ENCODE measurements at places on chromosomes 2 and 18. TPM values are rescaled to one million over a fixed set of nuclear protein-coding genes. Genes with fewer than 3 reads are reported as not detected.

DNA sequence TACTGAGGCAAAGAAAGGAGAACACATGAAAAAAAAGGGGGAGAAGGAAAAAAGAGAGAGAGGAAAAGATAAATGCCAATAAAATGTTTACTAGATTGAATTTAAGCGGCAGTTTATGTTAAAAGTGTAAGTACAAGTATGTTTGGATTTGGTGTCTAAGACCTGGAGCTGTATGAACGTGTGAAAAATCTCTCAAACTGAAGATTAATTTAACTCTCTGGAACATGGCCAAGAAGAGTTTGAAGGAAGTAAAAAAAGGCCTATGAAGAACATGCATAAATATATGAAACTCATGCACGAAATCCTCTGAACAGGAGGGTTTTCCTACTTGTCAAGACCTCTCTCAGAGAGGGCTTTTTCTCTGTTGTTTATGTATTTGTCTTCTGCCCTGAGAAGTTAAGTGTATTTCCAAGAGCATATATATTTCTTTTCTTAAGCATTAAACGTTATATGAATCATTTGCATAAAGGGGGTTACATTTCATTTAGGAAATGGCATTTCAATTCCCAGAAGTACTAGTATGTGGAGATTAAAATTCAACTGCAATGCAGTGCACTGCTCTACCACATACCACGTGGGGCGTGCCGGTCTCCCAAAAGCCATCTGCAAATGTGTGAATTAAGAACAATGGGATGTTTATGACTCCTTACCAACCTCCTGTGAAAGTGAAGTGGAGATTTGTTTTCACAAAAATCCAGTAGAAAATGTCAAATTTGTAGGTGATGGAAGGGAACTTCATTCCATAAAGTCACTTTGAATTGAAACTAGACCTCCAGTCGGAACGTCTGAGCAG is 281.1 kb upstream of the TRIB2 start:
- H3K27ac ChIP-seq, result no peak overlapping the region
- peaks cover 9% of the 10 kb centered on the region for H3K4me1 ChIP-seq
- peaks cover 2% of the 10 kb centered on the region for H3K36me3 ChIP-seq
- H3K27me3 ChIP-seq, result no peaks in the 10 kb centered on the region

DNA sequence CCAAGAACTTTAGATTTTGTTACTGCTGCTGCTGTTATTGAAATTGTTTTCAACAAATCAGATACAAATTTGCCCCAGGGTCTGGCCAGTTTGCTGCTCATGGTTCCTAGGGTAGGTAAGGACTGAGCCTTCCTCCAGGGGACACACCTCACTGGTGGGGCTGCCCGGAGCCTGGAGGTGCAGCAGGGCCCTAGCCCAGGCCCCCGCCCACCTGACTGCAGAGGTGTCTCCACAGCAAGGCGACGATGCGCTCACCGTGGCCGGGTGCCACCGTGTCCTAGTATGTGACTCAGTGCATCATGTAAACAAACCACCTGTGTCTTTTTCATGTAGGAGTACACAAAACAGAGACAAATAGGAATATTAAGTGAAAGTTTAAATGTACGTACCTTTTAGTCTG is 153.5 kb upstream of the TPO start:
- H3K27me3 ChIP-seq, result no peaks in the 10 kb centered on the region
- no peak overlapping the region for H3K27ac ChIP-seq
- no peak overlapping the region for H3K4me3 ChIP-seq
- H3K4me1 ChIP-seq, result no peaks in the 10 kb centered on the region
- DNase-seq, result no peak
- H3K36me3 ChIP-seq, result no peaks in the 10 kb centered on the region

- H3K4me3 ChIP-seq, result no peak overlapping the region
- no peak for DNase-seq
- H3K4me1 ChIP-seq, result peaks cover 11% of the 10 kb centered on the region
Measured at GRCh38 chr2:10691521-10691920, 1.7 kb upstream of the NOL10 start.

DNA sequence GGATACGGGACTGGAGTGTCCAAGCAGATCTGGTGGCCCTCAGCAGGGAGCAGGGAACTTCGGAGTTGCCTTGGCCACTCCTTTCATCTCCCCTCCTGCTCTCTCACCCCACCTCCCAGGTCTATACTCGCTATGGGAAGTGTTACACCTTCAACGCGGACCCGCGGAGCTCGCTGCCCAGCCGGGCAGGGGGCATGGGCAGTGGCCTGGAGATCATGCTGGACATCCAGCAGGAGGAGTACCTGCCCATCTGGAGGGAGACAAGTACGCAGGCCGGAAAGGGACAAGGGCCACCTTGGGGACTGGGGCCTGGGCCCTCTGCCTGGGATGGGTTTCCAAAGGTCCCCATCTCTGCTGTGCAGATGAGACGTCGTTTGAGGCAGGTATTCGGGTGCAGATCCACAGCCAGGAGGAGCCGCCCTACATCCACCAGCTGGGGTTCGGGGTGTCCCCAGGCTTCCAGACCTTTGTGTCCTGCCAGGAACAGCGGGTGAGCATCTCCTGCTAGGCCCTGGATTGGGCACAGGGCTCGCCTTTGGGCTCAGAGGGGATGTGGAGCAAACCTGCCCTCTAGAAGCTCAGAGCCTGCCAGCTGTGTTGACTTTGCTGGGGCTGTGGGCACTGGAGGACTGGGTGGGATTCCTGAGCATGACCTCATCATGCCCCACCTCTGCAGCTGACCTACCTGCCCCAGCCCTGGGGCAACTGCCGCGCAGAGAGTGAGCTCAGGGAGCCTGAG is 11.8 kb downstream of the CHPF start:
- no peak overlapping the region for H3K27ac ChIP-seq
- H3K27me3 ChIP-seq, result peaks cover 42% of the 10 kb centered on the region
- DNase-seq, result no peak
- H3K4me3 ChIP-seq, result no peak overlapping the region

The FAM210A gene
- 21.6 TPM for total RNA-seq

DNA sequence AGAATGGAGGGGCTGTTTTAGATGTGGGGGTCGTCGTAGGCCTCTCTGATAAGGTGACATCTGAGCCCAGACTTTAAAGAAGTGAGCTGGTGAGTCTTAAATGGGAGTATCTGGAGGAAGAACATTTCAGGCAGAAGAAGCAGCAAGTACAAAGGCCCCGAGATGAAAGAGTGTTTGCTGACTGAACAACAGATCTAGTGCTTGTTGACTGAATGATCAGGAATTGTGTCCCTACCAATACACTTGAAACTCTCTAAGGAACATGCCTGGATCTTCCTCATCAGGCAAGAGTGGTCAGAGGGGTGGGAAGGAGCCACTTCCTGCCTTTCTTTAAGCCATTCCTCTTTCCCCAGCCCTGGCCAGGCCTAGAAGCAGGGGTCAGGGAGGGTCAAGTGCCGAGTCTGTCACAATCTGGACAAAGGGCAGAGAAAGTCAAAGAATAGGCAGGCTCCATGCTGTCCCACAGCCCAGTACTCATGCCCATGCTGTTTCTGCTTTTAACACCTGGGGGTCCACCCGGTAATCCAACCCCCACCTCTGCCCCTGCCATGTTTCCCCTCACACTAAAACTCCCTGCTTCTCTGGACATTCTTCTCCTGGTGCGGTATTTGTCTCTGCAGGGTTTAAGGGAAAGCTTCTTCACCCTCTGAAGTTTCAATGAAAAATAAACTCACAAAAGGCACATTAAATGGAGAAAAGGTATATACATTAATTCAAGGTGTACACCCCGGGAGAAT is 3.0 kb upstream of the TMEM37 start:
- no peak overlapping the region for H3K27ac ChIP-seq
- no peak for DNase-seq
- H3K27me3 ChIP-seq, result peaks cover 56% of the 10 kb centered on the region
- no peaks in the 10 kb centered on the region for H3K36me3 ChIP-seq

DNA sequence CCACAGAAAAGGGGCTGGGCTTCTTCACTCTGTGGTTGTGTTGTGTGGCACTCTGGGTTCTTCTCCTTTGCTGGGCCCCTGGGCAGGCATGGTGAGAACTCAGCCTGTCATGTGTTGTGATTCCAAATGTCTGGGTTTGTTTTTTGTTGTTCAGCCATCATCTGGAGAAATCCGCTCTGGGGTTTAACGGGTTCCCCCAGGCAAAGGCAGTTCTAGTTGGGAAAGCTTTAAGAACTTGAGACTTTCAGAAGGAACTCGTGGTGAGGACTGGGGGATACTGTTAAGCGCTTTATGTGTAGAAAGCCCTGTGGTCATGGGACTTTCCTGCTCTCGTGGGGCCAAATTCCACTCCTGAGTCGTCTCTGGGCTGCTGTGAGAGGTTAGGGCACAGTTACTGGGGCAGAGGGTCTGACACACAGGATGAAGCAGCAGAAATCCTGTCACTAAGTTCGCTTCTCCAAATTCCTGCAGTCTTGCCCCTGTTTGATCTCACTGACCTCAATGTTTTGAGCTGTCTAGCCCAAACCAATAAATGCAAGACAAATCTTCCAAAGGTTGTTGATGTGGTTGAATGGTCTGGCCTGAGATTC is 87.7 kb downstream of the RAPGEF4 start:
- DNase-seq, result no peak
- peaks cover 6% of the 10 kb centered on the region for H3K27me3 ChIP-seq

DNA sequence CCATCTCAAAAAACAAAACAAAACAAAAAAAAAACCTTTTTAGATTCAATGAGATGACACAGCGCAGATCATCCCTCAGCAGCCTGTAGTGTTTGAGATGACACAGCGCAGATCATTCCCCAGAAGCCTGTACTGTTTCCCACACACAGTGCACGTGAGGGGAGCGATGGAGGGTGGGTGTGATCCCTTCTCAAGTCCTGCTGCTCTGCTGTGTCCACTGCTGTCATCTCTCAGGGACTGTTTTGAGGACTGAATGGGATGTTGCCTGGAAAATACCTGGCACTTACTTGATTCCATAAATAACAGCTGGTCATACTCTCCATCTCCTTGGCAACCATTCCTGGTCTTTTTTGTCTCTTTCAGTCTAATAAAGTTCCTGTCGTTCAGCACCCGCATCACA is 25.7 kb downstream of the TGOLN2 start:
- no peak overlapping the region for H3K27ac ChIP-seq
- peaks cover 11% of the 10 kb centered on the region for H3K27me3 ChIP-seq
- peaks cover 3% of the 10 kb centered on the region for H3K4me1 ChIP-seq
- no peak overlapping the region for H3K4me3 ChIP-seq

Data from activated naive CD8-positive, alpha-beta T cell treated with anti-CD3 and anti-CD28 coated beads, Interleukin-2, amount 10 ng/mL, durations not matched to agents 7 days and 5 days (primary cell).